ENCODE measurements at places on chromosomes 7 and 10.

DNA sequence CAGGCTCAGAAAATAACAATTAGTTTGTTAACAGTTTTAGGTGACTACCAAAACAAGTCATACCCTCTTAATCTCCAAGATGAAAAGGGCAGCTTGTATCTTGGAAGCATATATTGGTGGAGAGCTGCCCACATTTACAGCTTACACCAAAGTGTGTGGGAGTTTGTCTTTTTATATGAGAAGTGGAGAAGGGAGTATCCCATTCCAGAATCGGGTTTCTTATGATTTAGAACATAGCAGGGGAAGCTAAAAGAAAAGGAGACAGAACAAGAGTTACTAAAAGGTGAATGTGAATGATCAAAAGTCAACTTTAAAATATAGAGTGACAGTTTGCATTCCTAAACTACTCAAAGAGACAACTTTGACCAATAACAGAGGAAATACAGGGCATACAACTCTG is 338.6 kb upstream of the VWC2 start:
- DNase-seq, result no peak

DNA sequence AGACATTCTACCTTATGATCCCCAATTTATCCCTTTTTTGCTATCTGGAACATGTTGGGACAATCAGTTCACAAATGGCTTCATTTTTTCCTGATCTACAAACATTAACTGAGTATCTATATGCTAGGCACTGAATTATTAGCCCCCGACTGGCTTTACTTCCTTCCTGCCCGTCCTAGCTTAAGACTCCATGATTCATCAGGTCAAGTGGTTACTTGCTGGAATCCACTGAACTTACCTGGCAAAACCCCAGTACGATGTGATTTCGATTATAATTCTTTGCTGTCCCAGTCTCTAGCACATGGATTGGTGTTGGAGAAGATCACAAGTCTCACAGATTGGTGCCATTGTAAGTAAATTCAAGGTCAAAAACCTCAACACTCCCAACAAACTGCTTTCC is 77.1 kb downstream of the ORC5 start:
- DNase-seq, result no peak

DNA sequence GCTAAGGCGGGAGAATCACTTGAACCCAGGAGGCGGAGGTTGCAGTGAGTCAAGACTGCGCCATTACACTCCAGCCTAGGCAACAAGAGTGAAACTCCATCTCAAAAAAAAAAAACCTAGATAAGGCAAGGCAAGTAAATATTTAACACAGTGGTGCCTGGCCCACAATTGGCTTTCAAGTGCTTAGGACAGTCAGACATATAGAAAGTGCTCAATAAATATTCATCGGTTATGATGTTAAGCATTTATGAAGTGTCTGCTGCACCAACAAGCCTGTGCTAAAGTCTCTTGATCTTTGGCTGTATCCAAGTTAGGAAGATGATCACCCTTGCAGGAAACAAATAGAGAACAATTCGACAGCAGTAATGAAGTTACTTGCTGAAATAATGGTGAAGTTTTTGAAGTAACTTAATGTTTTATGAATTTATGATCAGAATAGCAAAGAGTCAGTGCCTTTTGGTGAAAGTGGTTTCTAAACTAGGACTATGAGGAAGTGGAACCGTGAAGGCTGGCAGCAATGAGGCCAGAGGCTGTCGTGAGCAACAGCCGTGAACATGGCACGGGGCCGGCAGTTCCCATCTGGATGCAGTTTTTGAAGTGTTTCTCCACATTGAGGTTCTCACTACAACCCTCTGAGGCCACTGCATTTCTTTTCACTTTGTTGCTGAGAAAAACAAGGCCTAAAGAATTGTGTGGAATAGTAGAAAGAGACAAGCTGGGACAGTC is 48.1 kb upstream of the GATA3 start:
- no peak for DNase-seq

- no peak for DNase-seq
Measured at GRCh38 chr10:72561745-72562166, 64.1 kb downstream of the MICU1 start.

- peak; percentile 7 for DNase-seq
Measured at GRCh38 chr10:133379801-133380666, 972 bp downstream of the PAOX start.
